ENCODE measurements at places on chromosomes 5 and 9.

GRCh38 chr9:76701441-76702039, 62.7 kb upstream of the PCA3 start:
- no peak for DNase-seq

DNA sequence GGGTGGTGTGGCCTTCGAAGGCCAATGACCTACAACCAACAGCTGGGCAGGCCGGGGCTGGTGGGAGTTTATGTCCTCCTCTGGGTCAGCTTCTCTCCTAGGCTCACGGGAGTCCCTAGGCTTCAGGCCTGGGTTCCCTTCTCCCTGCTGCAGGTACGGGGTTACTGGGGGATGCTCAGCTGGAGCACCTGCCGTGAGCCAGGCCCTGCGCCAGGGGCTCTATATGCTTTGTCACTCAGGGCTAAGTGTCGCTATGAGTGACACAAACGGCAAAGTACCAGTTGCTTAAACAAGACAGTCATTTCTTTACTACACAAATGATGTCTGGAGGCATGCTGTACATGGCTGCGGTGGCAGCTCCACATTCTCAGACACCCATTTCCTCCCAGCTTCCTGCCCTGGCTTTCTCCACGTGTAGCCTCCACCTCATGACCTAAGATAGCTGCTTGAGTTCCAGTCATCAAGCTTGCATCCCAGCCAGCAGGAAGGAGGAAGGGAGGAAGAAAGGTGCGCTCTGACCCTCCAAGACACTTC, 22.5 kb upstream of the NINJ1 start:
- no peak for DNase-seq

- DNase-seq: no peak
Observed at GRCh38 chr5:31708089-31708488, 69.2 kb downstream of the PDZD2 start.

- DNase-seq: no peak
Observed at GRCh38 chr5:35758151-35758724, 98.5 kb upstream of the IL7R start.

GRCh38 chr5:126794157-126794828, 17.4 kb downstream of the LMNB1 start:
- DNase-seq: no peak

DNA sequence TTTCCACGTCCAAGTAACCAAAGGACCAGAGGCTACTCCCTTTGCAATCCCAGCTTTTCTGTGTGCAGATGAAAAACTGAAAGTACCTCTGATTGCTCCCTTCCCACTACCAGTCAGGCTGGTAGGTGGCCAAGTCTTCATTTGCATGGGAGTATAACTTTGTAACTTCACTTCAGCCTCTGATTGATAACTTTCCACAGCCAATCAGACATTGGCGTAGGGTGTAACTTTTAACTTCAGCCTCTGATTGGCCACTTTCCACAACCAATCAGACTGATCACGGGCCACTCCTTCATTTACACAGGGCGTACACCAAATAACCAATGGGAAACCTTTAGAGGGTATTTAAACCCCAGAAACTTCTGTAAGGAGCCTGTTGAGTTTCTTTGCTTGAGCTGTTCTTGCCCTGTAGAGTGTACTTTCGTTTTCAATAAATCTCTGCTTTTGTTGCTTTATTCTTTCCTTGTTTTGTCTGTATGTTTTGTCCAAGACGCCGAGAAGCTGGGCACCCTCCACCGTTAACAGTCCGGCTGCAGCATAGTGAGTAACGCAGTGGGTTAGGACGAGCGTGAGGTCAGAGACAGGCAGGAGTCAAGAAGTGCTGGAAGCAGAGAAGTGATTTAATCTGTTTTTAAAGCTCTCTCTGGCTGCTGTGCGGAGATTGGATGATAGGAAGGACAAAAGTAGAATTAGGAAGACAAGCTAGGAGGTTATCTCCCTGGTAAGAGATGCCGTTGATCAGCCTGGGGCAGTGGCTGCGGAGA, 3.5 kb upstream of the EXOSC2 start:
- DNase-seq: peak; percentile 43

- no peak for DNase-seq
Observed at GRCh38 chr9:115002371-115003120, 72.2 kb upstream of the TNFSF8 start.

DNA sequence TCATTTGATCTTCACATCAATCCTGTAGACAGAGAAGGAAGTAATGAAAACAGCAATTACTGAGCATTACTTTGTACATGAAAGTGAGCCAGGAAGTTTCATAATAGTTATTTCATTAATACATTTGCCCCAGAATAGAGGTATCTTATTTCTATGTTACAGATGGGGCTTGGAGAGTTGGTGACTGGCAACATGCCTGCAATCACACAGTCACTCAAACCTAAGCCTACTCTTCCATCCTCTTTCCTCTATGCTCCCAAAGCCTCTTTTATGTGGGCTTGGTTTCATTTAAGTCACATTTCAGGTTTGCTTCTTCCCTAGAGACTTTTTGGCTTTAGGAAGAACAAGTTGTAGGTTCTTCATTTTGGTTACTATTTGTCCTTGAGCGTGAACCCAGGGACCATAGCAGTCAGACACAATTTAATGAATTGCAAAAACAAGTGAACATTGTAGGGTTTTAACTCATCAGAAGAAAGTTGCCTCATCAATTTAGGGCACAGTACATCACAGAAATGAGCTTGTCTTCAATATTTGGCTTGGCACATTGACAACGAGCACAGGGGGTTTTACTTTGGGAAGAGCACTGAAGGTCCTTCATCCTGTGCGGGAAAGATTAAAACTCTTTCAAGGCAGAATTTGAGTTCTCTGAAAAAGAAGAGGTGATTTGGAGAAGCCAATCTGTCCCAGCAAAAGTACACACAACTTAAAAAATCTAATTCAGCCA, 381.1 kb downstream of the TMEM38B start:
- DNase-seq: no peak

DNA sequence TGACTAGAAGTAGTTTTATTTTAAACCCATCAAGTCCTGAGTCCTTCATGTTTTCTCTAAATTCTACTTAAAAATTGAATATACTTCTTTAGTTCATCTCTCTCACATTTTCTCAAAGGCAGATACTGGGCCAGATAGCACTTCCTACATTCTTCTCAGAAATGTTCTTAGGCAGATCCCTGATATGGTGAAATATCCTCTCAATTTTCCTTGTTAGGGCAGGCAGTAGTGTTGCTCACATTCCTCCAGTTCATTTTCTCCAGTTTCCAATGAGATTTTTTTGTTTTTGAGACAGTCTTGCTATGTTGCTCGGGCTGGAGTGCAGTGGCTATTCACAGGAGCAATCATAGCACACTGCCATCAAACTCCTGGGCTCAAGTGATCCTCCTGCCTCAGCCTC, 5.7 kb downstream of the GCNT1 start:
- no peak for DNase-seq

DNA sequence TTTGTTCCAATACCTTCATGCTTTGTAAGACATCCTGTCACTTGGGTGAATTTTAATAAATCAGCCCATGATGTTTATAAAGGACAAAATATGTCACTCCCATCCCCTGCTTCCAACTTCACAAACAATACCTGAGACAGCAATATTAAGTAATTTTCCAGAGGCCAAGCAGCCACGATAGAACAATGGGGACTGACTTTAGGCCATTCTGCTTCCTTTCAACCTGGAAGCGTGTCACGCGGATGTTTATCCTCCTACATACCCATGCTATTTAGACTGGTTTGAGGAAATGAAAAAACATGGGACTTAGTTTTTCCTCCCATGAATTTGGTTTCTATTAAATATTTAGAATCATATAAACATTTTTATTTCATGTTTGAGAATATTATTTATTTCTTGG, 82.9 kb downstream of the GRAMD2B start:
- DNase-seq: no peak

- DNase-seq: no peak
Observed at GRCh38 chr5:120678279-120678678, 214.2 kb downstream of the PRR16 start.

DNA sequence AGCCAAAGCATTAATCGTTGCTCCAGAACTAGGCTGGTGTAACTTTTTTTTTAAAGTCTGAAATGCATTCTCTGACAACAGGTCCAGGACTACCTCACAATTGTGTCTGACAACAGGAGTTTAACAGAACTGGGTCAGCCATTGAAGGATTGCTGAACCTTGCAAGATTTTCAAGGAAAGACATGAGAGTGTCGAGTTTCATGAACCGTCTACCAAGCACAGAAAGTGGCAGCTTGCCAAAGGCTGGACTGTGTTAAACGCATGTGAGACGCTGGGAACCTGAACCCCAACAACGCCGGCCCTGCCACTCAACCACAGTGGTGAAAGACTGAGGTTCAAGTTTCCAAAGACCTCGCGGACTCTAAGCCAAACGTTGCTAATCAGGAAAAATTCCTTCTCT, 79.1 kb downstream of the LHFPL2 start:
- DNase-seq: no peak

DNA sequence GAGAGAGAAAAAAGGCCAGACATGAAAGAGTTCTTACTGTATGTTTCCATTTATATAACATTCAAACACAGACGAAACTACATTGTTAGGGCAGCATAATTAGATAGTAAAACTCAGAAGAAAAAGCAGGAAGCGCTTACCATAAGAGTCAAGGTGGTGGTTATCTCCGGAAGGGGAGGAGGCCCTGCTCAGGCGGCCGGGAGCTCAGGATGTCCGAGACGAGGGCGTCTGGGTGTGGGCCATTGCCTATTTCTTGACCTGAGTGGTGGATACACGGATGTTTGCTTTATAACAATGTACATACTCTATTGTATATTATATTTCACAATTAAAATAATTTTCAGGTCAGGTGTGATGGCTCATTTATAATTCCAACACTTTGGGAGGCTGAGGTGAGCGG, 80.9 kb upstream of the COL5A1 start:
- no peak for DNase-seq

DNA sequence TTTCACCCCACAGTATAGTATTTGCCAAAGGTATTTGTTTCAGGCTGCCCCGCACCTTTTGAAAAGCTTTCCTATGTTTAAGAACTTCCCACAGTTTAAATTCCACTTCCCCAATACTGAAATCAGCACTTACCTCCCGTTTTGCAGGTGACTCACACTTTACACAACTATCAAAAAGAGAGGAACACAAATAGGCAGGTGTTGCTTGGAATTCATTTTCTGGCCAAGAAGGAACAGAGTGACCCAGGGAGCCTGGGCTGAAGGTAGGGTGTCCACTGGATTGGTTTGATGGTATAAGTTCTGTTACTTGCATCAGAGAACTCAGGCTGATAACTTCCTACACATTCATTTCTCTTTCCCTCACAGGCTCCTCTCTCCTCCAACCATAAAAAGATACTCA, 60.1 kb upstream of the SLC30A5 start:
- no peak for DNase-seq

DNA sequence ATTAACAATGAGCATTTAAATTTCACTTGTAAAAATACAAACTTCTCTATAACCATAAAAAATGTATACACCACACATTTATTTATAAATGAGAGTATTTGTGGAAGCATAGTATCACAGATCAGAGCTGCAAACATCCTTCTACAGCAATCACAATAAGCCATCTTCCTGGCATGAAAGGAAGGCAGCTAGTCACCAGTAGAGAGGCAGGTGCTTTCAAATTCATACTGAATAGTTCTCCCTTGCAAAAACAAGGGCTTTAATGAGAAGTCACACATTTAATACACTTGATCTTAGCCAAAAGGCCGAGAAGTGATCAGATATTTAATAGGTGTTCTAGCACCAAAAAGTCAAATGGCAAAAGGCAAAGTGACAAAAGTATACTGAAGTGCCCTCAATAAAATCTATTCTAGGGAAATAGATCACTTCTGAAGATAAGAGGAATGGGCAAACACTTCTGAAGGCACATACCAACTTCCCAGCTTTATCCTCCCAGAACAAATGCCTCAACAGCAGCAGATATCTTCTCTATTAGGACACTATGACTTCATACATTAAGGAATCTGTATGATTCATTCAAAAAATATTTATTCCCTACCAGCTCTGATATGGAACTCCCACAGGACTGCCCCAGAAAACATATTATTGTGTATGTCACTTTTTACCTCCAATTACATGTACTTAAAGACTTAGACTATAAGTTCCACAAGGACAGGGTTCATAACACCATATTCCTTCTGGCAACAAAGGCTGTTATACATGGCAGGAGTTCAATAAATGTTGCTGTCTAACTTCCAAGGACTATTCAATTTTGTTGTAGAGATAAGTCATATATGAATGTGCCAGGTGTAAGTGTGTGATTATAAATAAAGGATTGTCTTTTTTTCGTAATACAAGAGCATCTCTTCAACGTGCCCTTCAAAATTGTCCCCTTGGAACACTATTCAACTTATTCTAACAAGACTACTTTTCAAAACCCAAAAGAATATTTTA, 31.7 kb downstream of the MAPKAP1 start:
- DNase-seq: no peak

- DNase-seq: no peak
Observed at GRCh38 chr5:98749046-98749445, 24.4 kb upstream of the RGMB start.

DNA sequence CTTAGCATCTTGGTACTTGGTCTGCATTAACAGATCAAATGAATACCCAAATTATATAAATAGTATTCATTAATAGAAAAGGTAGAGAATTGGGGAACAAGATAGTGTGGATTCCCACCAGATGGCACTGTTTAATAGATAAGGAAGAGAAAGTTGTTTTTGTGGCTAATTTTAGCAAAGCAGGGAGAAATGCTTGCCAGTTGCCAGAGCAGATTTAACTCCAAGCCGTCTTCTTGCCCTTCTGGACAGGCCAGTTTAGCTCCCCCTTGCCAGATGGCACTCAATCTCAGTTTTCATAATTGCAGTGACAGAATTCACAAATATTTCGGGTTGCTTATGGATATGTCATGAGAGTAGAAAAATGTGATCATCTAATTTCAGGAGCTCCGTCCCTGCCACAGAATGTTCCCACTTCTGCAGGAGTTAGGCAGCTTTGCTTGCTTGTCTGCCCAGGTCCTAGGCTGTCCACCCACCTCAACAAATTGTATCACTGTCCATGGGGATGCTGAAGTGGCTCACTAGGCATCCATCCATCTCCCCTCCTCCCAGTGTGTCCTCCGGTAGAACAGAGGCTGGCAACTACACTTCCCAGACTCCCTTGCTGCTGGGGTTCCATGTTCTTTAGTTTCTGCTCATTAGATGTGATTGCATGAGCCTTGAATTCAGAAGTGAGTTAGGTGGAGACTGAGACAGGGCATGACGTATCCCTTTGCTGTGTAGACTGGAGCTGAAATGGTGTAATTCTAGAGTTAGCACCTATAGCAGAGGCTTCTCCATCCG, 11.8 kb upstream of the HEXB start:
- DNase-seq: peak; percentile 10

- peak; percentile 38 for DNase-seq
Observed at GRCh38 chr9:120583958-120584369, 4.0 kb upstream of the CDK5RAP2 start.

GRCh38 chr9:12954441-12954840, 179.6 kb downstream of the LURAP1L start:
- no peak for DNase-seq

Data from hematopoietic multipotent progenitor cell treated with erythropoietin and hydrocortisone succinate and interleukin-3 and kit ligand, for 17 days (in vitro differentiated cells).